Stimulated activated CD4-positive, alpha-beta T cell treated with anti-CD3 and anti-CD28 coated beads, Interleukin-4, amount 100 ng/mL, for 24 hours (primary cell): ENCODE measurements at places on chromosomes 1 and 21.

- DNase-seq = peak; percentile 48
Observed at GRCh38 chr1:87331365-87332241, 2.9 kb downstream of the LMO4 start.

DNA sequence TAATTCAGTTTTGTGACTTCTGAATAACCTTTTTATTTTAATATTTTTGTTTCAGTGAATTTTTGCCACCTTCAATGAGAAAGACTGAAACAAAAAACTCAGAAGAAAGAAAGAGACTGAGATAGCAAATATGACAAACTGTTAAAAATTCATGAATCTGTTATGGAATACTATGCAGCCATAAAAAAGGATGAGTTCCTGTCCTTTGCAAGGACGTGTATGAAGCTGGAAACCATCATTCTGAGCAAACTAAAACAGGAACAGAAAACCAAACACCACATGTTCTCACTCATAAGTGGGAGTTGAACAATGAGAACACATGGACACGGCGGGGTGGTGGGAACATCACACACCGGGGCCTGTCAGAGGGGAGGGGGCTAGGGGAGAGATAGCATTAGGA, 193.4 kb upstream of the FGGY start:
- DNase-seq = no peak

DNA sequence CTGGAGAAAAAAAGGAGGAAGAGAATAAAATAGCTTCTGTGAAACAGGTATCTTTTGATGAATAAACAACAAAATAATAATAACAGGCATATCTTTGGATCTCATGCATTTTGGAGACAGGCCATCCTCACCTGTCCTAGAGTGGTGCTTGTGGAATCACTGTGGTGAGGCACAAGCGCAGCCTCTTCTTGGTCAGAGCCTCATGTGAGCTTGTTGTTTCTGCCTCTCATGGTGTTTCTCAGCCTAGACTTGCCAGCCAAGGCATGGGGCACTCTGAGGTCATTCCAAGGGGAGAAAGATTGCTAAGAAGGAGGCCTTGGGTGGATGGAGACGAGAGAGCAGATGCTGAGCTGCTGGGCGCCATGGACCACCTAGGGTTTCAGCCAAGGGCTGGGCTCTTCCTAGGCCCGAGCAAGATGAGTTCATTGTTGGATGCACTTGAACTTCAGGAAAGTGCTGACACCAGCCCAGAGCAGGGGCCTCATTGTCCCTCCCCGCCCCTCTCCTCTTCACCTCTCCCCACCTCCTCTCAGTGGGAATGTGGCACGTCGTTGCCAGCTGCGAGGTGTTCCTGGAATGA, 49.5 kb downstream of the ATP5PO start:
- no peak for DNase-seq

- no peak for DNase-seq
Observed at GRCh38 chr1:47692196-47692595, 254.4 kb downstream of the FOXD2 start.

DNA sequence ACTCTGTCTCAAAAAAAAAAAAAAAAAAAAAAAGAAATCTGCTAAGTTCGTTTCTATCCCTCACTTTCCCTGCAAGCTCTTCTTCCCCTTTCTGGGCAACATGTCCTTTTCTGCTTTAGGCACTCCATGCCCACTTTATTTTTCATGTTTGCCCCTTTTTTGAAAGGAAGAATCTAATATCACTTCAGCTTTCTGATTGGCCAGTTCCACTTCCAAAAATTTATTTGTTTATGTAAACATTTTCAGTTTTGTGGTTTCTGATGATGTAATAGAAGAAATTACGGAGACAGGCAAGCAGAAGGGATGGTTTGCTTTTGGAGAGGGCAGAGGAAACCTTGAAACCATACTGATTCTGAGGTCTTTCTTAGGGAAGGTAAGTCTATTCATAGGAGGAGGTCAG, 15.1 kb downstream of the IFNAR1 start:
- no peak for DNase-seq

DNA sequence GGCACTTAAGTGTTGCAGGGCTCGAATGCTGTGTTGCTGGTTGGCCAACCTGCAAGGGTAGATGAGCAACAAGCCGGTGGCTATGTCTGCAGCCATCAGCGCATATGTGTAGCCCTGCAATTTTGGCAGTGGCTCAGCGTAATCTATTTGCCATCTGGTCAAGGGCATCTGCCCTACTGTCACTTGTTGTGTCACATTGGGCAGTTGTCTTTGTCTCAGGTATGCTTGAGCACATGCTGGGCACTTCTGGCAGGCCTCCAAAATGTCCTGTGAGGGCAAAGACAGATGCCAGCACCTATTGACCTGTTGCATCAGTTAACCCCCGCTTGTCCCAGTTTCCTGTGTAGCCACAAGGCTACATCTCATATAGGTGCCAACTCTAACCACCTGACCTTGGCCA, 111.8 kb downstream of the GDAP2 start:
- no peak for DNase-seq

GRCh38 chr1:11708554-11709350, 17.2 kb downstream of the DRAXIN start:
- DNase-seq = no peak

DNA sequence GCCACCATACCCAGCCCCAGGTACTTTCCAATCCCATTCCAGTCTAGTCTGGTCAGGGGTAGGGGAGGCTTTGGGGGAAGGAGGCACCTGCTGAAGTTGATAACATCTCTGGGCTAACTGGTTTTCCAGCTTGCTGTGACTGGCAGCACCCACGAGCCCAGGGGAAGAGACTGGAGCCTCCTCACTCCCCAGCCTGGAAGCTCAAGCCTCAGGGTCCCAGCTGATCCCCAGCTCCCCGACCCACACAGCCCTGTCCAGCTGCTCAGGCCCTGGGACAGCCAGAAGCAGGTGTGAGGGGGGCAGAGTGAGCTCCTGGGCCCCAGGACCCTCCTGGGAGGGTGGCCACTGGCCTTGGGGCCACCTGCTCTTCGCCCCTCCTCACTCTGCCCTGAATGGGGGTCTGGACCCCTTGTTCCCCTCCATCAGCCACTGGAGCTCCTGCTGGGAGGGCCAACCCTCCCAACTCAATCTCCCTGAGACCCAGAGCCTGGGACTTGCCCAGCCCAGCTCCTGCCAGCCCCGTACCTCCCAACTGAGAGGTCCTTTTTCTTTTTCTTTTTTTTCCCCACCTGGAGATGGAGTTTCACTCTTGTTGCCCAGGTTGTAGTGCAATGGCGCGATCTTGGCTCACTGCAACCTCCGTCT, 23.5 kb upstream of the RNU1-4 start:
- no peak for DNase-seq
